HT1080 (cell line): ENCODE measurements at places on chromosomes 11 and 22. TPM values are rescaled to one million over a fixed set of nuclear protein-coding genes. Genes with fewer than 3 reads are reported as not detected.

The TSPAN32 gene
- total RNA-seq = 0.05 and 0.30 TPM in 2 replicates

The RRAS2 gene
- total RNA-seq = 80.7 and 93.9 TPM in 2 replicates

The SCN4B gene
- total RNA-seq = not detected in 2 replicates

The CABP4 gene
- not detected in 2 replicates for total RNA-seq

The KRTAP5-8 gene
- total RNA-seq = not detected in 2 replicates

The DEUP1 gene
- not detected in 2 replicates for total RNA-seq

The CYB5R3 gene
- 69.9 and 112 TPM in 2 replicates for total RNA-seq

The IZUMO1R gene
- 0.11 TPM in 1 of 2 replicates, not detected in the other for total RNA-seq

The CXCR5 gene
- total RNA-seq = not detected in 2 replicates

The ANKK1 gene
- total RNA-seq = not detected in 2 replicates

The SLC5A4 gene
- 0.53 and 1.2 TPM in 2 replicates for total RNA-seq

The OSM gene
- not detected in 2 replicates for total RNA-seq

The PGM2L1 gene
- total RNA-seq = 3.0 and 3.7 TPM in 2 replicates

The LRRC32 gene
- total RNA-seq = 0.06 and 0.17 TPM in 2 replicates

The TMEM45B gene
- total RNA-seq = not detected in 2 replicates

The TEF gene
- total RNA-seq = 4.1 and 6.7 TPM in 2 replicates

The TEX12 gene
- 0.94 TPM in 1 of 2 replicates, not detected in the other for total RNA-seq

The C11orf87 gene
- total RNA-seq = 0.02 TPM in 1 of 2 replicates, not detected in the other

The EXPH5 gene
- 1.2 and 1.7 TPM in 2 replicates for total RNA-seq

The CNTF gene
- 0.70 and 1.3 TPM in 2 replicates for total RNA-seq

The ASCC2 gene
- total RNA-seq = 48.0 and 49.1 TPM in 2 replicates

The OSBPL5 gene
- total RNA-seq = 9.6 and 14.1 TPM in 2 replicates

The CCDC88B gene
- 4.9 and 7.1 TPM in 2 replicates for total RNA-seq

The OR5A1 gene
- total RNA-seq = not detected in 2 replicates

The BATF2 gene
- total RNA-seq = 1.6 and 3.1 TPM in 2 replicates

The CASP5 gene
- not detected in 2 replicates for total RNA-seq

The JAM3 gene
- 41.2 and 49.5 TPM in 2 replicates for total RNA-seq

The APOBEC3H gene
- 0.24 and 0.60 TPM in 2 replicates for total RNA-seq
